Natural killer cell treated with Interleukin-12 subunit alpha and Interleukin-12 subunit beta and Interleukin-15 and Interleukin-18, amount 100 ng/mL, for 72 hours (primary cell): ENCODE measurements at places on chromosomes 7 and 10.

GRCh38 chr7:35849158-35849831 is 48.4 kb downstream of the SEPTIN7 start:
- DNase-seq, result no peak

GRCh38 chr10:71032887-71033286 is 144.5 kb upstream of the PCBD1 start:
- DNase-seq, result no peak

DNA sequence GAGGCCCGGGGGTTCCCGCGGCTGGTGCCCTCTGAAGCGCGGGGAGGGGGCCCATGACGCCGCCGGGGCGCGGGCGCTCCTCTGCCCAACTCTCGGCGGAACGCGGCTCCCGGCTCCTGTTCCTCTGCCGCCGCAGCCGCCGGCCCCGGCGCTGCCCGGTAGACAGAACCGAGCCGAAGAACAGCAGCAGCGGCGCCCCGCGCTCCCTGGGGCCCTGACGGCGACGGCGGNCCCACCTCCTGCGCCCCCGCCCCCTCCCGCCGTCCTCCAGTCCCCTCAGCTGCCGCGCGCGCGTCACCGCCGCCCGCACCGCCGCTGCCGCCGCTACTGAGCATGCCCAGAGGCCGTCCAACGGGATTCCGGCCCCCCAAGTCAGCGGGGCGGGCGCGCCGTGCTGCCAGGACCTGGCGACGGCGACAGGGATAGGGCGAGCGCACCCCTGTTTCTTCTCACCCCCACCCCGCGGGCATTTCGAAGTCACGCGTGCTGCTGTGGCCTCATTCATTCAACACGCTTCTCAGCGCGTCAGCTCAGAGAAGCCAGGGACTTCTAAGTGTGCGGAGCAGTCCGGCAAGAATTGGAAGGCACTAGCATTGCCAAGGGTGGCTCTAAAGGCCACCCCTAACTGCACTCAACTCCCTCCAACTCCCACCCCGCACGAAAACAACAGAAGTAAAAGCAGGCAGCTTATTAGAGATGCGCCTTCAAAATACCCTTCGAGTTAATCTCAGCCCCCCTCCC is at the start of gene IPMK:
Gene IPMK, minus strand, starts transcription at position 182 of the 741 bp plus-strand sequence. CDS start 283 bp downstream, outside the sequence.
- DNase-seq, result peak; percentile 99

DNA sequence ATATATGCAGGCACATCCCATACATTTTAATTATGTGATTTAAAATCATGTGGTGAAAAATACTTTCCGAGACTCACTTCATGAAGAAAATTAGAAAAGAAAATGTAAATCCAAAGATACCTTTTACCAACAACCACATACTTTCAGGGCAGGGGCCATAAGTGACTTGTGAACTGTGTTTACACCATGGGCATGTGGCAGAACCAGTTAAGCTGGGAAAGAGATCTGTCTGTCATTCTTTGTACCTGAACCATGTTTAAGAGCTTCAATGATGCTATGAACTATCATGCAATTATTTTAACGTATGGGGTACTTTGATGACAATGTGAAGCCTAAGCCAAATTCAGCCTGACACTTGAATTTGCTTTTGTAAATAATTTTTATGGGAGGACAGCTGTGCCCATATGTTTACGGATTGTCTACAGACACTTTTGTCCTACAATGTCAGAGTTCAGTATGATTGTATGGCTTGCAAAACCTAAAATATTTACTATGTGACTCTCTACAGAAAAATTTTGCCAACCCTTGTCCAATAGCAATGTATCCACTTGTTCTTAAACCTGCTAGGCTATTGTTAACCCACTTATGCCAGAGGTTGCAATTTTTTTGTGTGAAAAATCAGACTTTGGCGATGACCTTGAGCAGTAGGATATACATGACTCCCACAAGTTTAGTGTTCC is 654.6 kb downstream of the TNS3 start:
- DNase-seq, result no peak

DNA sequence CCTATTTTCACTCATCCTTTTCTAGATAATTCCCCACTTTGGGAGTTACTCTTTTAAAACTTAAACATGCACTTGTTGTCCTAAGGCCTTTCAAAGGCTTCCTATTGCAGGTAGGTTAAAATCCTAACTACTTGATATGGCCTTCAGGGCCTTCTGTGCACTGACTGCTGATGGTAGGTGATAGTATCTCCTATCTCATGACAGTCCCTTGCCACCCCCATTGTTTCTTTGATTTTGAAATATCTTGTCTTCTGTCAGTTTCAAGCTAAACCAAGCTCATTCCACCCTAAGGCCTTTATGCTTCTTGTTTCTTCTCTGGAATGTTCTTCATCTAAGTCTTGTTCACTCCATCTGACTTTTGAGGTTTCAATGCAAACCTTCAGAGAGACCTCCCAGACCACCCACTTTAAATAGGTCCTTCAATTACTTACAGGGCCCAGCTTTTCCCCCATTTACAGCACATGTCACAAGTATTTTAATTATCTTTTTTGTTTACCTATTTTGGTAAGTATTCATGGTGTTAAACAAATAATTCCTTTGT is 2.4 kb upstream of the MTPN start:
- DNase-seq, result no peak

DNA sequence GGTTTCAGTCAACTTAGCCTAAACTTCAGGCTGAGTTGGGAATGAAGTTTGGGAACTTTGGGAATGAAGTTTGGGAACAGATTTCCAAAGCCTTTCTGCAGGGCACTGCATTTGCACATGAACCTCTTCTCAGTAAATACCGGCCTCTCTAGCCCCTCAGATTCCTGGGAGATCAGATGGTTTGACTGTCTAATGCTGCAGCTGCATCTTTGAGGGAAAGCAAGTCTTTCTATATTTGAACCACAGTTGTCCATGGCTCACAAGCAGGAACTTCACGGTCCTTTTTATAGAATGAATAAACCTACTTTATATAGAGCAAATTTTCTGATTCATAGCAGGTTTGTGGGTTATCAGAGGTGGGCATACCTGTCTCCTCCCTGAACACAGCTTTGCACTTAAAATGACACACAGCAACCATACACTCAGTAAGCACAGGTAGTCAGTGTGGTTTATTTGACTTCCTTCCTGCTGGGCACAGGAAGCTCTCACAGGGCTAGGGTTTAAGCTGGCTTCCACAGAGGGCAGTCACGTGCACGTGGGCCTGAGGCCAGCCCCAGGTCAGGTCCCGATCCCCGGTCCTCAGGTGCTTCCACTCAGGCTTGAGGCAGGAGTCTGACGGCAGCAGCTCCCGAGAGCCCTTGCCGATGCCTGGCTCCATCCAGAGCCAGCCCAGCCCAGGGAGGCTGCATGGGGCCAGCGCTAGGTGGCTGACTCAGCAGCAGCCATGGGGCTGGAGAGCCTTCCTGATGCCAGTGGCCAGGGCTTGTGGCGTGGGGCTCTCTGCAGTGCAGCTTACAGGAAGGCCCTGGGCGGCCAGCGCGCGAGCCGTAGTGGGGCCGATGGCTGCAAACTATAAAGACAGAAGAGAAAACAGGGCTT is 12.8 kb upstream of the MMP21 start:
- DNase-seq, result no peak

DNA sequence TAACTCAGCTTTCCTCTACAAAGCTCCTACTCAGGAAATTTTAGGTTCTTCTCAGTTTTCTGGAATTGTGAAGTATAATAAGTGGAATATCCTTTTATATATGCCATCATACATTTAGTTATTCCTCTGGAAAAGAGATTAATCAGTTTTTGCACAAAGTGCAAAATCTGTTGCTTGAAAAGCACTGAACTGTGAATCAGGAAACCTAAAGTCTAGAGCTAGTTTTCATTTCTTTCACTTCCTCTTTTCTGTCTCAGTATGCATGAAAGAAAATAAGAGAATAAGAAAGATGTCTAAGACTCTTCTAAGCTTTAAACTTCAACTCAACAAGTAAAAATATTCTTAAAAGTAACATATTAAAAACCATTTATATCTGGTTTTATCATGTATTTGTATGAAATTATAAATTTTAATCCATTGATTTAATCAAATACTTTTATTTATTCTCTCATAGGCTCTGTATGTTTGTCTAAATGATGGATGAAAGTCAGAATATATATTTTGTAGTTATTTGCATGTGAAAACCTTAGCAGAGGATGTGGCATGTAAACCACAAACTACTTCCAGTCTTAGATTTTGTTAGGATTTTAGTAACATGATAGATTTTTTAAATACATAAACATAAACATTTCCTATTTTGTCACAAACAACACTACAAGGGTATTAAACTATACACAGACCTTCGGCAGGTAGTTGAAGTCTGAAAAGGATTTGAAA is 1073.0 kb downstream of the XPNPEP1 start:
- no peak for DNase-seq

DNA sequence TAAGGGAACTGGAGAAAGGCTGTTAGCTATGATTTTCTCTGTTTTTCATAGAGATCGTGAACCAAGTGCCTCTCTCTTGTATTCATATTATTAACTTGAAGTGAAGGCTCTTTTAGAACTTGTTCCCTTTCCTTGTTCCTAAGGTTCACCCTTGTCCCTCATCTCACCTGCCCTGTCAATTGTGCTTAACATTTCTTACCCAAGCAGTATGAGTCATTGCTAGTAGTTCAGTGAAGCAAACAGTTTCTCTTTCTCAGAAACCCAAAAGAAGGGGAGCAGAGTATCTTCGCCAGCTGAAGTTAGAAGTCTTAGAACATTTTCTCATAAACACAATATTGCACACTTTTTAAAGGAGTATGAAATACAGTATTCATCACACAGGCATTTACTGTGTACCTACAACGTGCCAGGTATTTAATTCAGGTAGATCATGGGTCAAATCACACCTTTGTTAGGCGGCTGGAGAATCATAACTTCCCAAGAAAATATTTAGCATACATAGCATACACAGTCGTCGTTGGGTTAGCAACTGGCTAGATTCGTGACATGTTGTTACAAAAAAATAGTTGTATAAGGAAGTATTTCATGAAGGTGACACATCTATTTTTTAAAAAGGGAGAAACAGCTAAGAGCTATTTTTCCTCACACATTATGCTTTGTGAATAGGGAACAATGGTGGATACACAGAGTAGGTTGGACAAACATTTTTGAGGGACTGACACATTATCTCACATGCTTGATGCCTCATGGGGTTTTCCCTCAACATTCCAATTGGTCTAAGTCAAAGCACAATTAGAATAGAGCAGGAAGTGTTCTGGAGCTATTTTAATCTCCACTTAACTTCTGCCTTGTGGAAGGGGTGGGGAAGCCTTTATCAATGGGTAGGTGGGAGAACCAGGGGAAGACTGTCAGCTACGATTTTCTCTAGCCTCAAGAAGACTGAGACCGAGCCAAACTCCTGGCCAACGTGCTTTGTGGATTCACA is 13.2 kb downstream of the HDAC9 start:
- no peak for DNase-seq

- DNase-seq, result no peak
Observed at GRCh38 chr7:12583176-12583575, 12.7 kb downstream of the SCIN start.

DNA sequence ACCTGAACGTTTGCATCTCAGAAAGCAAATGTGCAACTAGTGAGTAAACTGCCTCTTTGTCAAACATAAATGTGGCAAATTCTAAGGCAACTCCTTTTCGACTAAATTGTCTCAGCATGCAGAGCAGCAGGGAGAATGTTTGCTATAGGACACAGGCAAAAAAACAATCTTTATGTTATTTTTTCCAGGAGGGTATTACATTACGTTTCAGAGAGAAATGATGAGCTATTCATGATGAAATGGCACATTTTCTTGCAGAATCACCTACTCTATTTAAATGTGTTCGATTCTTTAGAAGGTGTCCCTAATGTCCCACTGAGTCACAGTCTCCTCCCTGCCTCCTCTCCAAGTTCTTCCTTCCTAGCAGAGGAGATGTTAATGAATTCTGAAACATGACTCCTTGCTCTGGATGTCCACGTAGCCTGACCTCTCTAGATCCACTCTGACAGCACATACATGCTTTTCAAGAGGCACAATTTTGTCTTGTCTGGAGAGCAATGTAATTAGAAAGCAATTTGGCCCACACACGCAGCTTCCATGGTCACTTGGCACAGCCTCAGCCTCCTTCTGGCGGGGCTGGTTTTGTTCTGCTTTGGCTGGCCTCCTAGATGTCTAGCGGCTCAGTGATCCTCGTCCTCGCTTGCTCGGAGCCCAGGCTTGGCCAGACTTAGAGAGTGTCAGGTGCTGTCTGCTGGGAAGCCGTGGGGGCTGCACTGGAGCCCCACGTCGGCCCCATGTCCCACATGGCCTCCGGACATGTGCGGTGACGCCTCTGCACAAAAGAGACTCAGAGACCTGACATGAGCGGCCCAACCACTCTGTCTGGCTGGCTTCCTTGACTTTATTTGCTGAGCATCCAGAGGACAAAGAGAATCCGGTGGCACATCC is 125.7 kb upstream of the ZNF438 start:
- no peak for DNase-seq

- no peak for DNase-seq
Observed at GRCh38 chr7:51459809-51460208, 143.2 kb upstream of the COBL start.

GRCh38 chr7:3950249-3950648 is 649.2 kb downstream of the SDK1 start:
- DNase-seq, result no peak

- no peak for DNase-seq
Observed at GRCh38 chr7:104480529-104480928, 152.1 kb downstream of the LHFPL3 start.

DNA sequence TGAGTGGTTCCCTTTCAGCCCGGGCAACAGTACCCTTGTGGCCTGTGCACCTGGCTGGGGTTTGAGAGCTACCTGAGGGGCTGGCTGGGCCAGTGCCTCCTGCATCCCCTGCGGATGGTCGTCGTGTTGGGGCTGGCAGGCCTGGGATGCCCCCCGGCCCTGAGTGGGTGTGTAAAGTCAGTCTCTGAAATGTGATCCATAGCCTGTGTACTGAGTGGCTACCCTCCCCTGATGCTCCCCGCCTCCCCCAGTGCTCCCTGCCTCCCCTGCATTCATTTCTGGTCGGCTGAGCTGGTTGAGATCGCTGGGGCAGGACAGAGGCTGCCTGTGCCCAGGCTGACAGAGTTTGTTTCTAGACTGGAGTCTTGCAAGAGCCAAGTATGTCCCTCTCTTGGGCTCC is 9.3 kb downstream of the ZNF316 start:
- DNase-seq, result peak; percentile 37

- DNase-seq, result no peak
Observed at GRCh38 chr7:154650275-154650674, 352.6 kb downstream of the PAXIP1 start.

DNA sequence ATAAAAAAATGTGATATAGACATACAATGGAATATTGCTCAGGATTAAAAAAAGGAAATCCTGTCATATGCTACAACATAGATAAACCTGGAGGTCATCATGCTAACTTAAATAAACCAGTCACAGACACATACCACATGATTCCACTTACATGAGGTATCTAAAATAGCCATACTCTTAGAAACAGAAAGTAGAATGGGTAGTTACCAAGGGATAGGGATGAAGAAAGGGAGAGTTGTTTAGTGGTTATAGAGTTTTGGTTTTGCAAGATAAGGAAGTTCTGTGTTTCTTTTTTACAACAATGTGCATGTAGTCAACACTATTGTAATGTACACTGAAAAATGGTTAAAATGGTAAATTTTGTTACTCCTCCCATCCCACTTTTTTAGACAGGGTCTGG is 30.5 kb downstream of the BICC1 start:
- no peak for DNase-seq

- peak; percentile 67 for DNase-seq
Observed at GRCh38 chr7:41869997-41870396, 167.1 kb upstream of the INHBA start.

GRCh38 chr7:44145479-44145968 is 4.4 kb upstream of the MYL7 start:
- DNase-seq, result peak; percentile 61

GRCh38 chr7:28957064-28957750 is 923 bp downstream of the TRIL start:
- no peak for DNase-seq
